ENCODE measurements at places on chromosomes 7 and 10.

GRCh38 chr7:70263471-70264255, 665.4 kb downstream of the AUTS2 start:
- no peak for DNase-seq

DNA sequence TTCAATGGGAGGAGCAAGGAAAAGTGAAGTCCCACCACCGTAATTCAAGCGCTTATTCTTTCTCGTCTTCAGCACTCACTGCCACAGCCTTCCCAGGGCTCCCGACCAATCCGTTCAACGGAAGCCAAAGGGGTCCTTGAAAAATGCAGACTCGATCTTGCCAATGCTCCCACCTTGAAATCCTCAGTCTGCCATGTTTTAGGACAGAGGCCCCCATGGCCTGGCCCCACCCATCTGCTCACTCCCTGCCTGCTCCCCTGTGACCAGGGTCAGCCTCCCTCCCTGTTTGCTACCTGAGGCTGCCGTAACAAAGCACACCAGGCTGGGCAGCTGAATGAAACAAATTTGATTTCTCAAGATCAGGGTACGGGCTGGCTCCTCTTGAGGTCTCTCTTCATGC, 3.0 kb upstream of the DNAAF5 start:
- DNase-seq = no peak

DNA sequence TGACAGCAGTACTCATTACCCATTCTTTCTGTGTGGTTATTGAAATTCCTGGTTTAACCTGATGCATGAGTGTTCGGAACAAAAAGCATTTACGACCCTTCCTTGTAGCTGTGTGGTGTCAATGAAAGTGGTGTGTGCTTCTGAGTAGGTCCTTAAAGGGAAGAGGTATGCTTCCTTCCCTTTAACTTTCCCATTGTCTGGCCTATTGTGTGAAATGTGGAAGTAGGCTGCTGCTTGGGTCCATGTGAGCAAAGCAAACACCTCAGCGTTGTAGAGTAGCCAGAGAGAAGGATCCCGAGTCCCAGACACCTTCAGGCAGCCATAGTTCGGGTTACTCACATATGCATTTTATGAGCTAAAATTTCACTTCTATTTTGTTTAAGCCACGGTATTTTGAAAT, 74.7 kb downstream of the TSPAN12 start:
- no peak for DNase-seq

DNA sequence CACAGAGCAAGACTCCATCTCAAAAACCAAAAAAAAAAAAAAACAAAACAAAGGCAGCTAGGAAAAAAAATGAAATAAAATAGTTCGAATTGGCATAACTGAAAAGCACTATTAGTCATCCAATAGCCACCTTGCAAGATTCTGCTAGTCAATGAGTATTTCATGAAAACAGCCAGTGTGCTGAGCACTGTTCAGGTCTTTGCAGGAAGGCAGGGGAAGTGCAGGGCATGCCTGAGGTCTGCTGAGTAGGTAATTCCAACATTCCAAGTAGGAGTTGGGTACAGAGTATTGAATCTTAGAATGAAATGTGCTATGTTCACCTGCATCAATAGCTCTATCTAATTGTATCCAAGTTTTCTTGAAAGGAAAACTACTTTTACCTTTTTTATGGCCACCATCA, 22.9 kb downstream of the ABRAXAS2 start:
- DNase-seq = no peak

DNA sequence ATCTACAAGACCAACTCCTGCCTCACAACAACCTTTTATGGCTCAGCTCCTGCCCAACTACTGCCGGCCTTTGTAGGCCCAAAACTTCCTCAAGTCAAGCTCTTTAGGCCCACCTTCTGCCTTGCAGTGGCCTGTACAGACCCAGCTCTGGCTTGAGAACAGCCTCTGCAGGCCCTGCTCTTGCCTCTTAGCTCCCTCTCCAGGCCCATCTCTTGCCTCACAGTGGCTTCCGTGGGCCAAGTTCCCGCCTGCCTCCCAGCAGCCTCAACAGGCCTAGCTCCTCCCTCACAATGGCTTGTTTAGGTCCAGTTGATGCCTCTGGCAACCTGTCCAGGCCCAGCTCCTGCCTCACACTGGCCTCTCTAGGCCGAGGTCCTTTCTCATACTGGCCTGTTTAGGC, 32.4 kb upstream of the VKORC1L1 start:
- DNase-seq = no peak
